ENCODE measurements at places on chromosomes 6 and 20.

GRCh38 chr6:79787626-79788025 lies 156.5 kb downstream of the SH3BGRL2 start:
- no peak for DNase-seq

GRCh38 chr6:47646689-47647088 lies 51.7 kb upstream of the ADGRF4 start:
- DNase-seq: no peak

GRCh38 chr6:151197556-151197955 lies 42.2 kb upstream of the AKAP12 start:
- no peak for DNase-seq

DNA sequence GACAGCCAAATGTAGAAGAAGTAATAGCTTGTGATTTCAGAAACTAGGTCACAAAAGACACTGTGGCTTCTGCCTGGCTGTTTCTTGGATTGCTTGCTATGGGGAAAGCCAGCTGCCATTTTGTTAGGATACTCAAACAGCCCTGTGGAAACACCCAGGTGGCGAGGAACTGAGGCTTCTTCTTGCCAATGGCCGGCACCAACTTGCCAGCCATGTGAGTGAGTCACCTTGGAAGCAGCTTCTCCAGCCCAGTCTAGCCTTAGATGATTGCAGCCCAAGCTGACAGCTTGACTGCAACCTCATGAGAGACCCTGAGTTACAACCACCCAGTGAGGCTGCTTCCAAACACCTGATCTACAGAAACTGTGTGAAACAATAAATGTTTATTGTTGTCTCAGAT lies 11.9 kb upstream of the KIAA1755 start:
- DNase-seq: no peak

GRCh38 chr6:27617700-27618689 lies 145.1 kb upstream of the ZNF184 start:
- no peak for DNase-seq

DNA sequence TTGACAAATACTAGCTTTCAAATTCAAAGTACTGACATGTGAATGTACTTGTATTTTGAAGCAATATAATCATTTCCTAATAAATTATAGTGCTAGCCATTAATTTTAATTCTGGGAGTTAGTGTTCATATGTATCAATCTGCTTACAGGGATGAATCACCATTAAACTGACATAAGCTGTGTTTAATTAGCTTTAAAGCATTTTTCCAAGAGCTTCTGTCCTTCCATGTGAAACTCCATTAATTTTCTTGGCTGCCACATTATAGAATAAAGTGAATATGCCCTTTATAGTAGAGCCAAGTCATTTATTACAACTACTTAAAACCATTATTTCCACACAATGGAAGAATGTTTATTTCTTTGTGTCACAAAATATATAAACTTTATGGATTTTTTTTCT lies 150.8 kb downstream of the COL21A1 start:
- no peak for DNase-seq

DNA sequence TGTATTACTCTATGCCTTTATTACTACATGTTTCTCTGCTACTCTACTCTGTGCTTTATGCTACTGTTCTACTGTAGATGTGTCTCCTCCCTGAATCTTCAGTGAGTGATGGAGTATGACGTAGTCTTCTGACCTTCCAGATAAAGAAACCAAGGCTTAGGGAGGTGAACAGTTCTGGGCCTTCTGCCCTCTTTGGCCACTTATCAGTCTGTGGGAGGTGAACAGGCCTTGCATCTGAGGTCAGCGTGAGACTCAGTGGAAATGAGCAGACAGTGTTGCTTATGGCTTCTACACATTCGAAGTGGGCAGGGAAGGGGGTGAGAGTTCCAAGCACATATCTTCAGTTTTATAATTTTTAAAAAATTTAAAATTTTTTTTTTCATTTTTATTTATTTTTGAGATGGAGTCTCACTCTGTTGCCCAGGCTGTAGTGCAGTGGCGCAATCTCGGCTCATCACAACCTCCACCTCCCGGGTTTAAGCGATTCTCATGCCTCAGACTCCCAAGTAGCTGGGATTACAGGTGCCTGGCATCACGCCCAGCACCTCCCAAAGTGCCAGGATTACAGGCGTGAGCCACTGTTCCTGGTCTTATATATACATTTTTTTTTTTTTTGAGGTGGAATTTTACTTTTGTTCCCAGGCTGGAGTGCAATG lies 24.2 kb downstream of the MYBL2 start:
- no peak for DNase-seq

- no peak for DNase-seq
These were observed 43.8 kb downstream of the PLN start for GRCh38 chr6:118591897-118592296.

- no peak for DNase-seq
These were observed 52.9 kb upstream of the PLCB4 start for GRCh38 chr20:9015984-9016324.

DNA sequence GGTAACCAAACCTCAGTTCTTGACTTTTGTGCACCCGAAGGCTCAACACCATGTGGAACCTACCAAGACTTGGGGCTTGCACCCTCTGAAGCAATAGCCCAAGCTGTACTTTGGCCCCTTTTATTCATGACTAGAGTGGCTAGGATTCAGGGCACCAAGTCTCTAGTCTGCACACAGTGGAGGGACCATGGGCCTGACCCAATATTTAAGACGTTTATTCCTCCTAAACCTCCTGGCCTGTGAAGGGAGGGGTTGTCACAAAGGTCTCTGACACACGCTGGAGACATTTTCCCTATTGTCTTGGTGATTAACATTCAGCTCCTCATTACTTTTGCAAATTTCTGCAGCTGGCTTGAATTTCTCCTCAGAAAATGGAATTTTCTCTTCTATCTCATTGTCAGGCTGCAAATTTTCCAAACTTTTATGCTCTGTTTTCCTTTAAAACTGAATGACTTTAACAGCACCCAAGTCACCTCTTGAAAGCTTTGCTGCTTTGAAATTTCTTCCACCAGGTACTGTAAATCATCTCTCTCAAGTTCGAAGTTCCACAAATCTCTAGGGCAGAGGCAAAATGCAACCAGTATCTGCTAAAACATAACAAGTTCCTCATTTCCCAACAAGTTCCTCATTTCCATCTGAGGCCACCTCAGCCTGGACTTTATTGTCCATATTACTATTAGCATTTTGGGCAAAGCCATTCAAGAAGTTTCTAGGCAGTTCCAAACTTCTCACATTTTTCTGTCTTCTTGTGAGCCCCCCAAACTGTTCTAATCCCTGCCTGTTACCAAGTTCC lies 481.4 kb upstream of the BTBD3 start:
- DNase-seq: no peak

DNA sequence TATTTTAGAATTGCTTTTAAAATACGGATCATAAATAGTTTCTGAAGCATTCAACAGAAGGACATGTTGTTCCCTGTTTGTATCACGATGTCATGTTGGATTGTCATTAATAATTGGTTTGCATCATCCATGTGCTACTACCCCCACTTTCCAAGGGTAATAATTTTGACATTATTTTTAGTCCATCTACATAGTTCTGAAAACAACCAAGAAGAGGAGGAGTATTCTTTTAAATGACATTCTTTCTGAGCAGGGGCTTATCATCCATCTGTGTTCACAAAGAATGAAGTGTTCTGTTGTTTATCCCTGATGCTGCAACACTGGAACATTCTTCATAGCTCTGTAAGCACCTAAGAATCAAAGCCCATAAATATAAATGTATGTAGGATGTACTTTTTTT lies 151.0 kb upstream of the CITED2 start:
- no peak for DNase-seq
